Stimulated activated CD8-positive, alpha-beta memory T cell treated with anti-CD3 and anti-CD28 coated beads, Interleukin-15, amount 100 ng/mL, for 4 hours (primary cell): ENCODE measurements at places on chromosomes 11 and 22.

- DNase-seq = no peak
These were observed 9.4 kb downstream of the AASDHPPT start for GRCh38 chr11:106086850-106087249.

- no peak for DNase-seq
These were observed 428.2 kb downstream of the BUD13 start for GRCh38 chr11:116344601-116345000.

DNA sequence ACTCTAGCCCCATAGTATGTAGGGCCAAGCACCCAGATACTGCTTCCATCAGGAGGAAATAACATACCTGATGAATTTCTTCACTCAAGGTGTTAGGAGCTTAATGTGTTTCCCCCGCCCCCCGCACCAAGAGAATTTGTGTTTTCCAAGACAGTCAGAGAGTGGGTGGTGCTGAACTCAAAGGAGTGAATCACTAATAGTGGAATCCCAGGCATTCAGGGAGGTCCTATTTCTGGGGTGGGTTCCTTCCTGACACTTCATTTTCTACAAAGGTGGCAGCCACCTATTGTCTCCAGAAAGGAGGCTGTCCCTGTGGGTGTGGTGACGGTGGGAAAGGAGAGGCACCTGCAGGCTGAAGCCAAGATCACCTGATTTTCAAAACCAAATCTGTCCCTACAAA is 50.8 kb upstream of the ELF5 start:
- no peak for DNase-seq

GRCh38 chr22:50530580-50530876 is 716 bp upstream of the TYMP start:
- DNase-seq = no peak

- DNase-seq = no peak
These were observed 46.6 kb downstream of the MTMR2 start for GRCh38 chr11:95877291-95877690.

DNA sequence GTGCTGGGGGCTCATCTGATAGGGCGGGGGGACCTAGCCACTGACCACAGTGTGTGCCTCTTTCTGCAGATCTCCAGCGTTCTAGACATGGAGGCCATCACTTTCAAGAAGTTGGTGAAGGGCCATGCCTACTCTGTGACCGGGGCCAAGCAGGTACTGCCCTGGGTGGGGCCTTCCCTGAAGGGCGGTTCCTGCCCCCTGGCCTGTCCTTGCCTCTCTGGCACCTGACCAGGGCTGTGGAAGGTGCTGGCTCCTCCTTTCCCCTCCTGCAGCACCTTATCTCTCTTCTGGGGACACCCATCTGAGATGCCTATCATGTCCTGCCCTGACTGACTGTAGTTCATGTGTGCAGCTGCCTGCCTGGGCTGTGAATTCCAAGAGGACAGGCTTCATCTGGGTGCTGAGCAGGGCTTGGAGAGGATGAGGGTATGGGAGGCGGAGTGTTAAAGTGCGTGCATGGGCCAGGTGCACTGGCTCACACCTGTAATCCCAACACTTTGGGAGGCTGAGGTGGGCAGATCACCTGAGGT is 5.5 kb downstream of the CAPN1 start:
- DNase-seq = no peak

- DNase-seq = no peak
These were observed 921 bp upstream of the NUCB2 start for GRCh38 chr11:17275400-17276235.

- no peak for DNase-seq
These were observed 121.7 kb upstream of the CHORDC1 start for GRCh38 chr11:90344546-90344945.

GRCh38 chr11:27571154-27571810 is 64.7 kb upstream of the LIN7C start:
- no peak for DNase-seq

DNA sequence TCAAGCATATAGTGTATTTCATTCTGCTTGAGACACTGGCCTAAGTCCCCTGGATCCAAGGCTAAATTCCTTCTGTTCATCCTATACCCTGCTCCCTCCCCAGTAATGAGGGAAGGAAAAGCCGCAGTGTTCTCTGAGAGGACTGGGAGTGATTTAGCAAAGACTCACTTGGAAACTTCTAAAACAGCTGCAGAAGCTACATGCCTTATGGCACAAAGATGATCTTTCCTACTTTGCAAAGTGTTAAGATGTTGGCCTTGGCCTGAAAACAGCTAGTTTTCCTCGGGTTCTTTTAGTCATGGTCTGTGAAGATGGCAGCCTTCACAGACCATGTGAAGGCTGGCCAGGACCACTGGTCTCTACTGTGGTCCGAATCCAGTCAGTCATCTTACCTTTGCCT is 65.7 kb downstream of the ABTB2 start:
- DNase-seq = no peak

DNA sequence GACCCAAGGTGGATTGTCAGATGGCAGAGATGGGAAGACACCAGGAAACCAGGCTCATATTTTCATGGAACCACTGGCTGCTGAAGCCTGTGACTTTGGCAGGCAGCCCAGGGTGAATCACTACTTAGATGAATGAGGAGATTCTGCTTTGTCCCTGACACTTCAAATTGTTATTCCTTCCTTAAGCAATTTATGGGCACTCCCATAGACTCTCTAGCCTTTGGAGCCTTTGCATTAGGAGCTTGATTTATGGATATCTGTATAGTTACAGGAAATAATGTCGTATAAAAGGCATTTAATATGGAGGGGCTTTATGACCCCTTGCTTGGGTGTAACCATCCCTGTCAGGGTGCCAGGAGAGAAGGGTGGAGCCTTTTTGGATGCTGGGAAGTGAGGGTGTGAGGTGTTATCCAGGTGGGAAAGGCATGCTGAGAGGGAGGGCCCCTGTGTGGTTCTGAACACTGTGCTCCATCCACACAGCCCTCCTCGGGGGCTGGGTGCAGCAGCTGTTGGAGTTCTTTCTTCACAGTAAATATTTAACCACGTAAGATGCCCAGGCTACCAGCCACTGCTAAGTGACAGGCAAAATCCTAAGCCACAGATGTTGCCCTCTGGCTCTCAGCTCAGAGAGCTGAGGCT is 35.3 kb downstream of the IL18 start:
- no peak for DNase-seq

GRCh38 chr11:19597206-19597605 is 115.4 kb upstream of the NAV2 start:
- DNase-seq = no peak

GRCh38 chr11:34124885-34125668 is 19.6 kb downstream of the NAT10 start:
- DNase-seq = no peak

- DNase-seq = no peak
These were observed 395.8 kb downstream of the RAB38 start for GRCh38 chr11:87779276-87780067.

GRCh38 chr11:2195756-2196088 is 24.1 kb upstream of the TH start:
- DNase-seq = no peak
